Calu3 (cell line): ENCODE measurements at places on chromosomes 1 and 21. TPM values are rescaled to one million over a fixed set of nuclear protein-coding genes. Genes with fewer than 3 reads are reported as not detected.

- peaks cover 5% of the 10 kb centered on the region for H3K36me3 ChIP-seq
- DNase-seq, result no peak
- H3K27ac ChIP-seq, result no peak overlapping the region
- H3K27me3 ChIP-seq, result peaks cover 86% of the 10 kb centered on the region
- H3K4me3 ChIP-seq, result no peak overlapping the region
Measured at GRCh38 chr1:109111386-109112055, 2.4 kb upstream of the ELAPOR1 start.

DNA sequence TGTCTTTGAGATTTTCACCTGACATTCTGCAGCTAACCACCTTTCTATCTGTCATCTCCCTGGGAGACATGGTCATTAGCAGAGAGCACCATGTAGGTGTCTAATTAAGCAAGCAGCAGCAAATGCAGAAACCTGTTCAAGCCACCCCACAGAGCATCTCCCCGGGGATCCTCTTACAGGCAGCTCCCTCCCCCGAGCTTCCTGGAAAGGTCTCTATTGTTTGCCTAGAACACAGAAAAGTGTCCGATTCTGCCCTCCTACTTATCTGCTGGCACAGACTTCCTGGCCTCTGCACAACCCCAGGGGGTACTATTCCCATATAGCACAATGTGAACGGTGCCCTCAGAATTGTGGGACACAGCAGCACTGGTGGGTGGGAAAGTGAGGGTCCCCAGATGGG lies 46.1 kb downstream of the PLEKHA6 start:
- H3K27me3 ChIP-seq, result no peaks in the 10 kb centered on the region
- no peak for DNase-seq
- H3K36me3 ChIP-seq, result peaks cover 4% of the 10 kb centered on the region
- no peak overlapping the region for H3K27ac ChIP-seq

Gene THEM5
- total RNA-seq, result not detected in 2 replicates

DNA sequence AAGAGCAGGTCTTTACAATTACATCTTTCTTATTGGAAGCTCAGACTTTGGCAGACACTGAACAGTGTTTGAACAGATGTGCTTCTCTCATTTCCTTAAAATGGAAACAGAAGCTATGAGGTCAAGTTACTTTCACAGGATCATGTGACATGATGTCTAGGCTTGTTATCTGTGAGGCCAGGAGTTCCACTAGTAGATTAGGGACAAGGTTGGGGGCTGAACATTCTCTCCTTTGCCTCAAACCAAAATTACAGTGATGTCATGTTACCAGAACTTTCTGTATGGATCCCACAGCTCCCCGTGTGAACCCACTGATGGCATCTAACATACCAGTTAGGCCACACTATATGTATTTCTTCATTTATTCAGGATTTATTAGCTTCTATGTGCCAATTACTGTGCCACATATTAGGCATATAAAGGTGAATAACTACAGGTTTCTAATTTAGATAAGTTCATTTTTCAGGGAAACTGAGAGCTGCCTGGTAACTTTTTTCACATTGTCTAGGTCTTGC lies 6.0 kb downstream of the DYNLT5 start:
- DNase-seq, result no peak
- no peaks in the 10 kb centered on the region for H3K36me3 ChIP-seq
- no peaks in the 10 kb centered on the region for H3K4me1 ChIP-seq
- no peaks in the 10 kb centered on the region for H3K27me3 ChIP-seq

Gene MRAP
- not detected in 2 replicates for total RNA-seq

GRCh38 chr1:59232216-59232615 lies 64.7 kb upstream of the FGGY start:
- no peak for DNase-seq
- no peak overlapping the region for H3K4me3 ChIP-seq
- H3K27ac ChIP-seq, result no peak overlapping the region
- H3K4me1 ChIP-seq, result no peaks in the 10 kb centered on the region
- H3K27me3 ChIP-seq, result no peaks in the 10 kb centered on the region

Gene CYP4B1
- 0.92 and 1.2 TPM in 2 replicates for total RNA-seq

Gene S100A12
- total RNA-seq, result not detected in 2 replicates

Gene PKP1
- total RNA-seq, result 0.09 and 0.17 TPM in 2 replicates

DNA sequence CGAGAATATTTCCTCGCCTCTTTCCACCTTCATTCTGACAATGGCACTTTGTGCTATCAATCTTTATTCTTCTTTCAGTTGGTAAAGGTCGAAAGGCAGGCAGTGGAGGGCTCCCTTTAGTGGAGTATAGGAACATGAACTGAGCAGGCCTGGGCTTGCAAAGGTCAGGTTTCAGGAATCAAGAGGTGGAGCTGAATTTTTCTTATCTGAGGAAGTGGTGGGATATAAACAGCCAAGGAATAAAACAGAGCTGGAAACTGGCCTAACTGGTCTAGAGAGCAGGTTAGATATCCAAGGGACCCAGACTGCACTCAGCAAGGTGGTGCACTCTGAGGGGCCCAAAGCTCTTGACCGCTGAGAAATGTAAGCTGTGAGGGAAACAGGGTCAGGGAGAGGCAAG lies 99.1 kb downstream of the PLA2G4A start:
- no peaks in the 10 kb centered on the region for H3K27me3 ChIP-seq
- H3K4me3 ChIP-seq, result peak overlapping the region; percentile 4
- H3K4me1 ChIP-seq, result peaks cover 42% of the 10 kb centered on the region
- H3K27ac ChIP-seq, result peak overlapping the region; percentile 63
- DNase-seq, result peak; percentile 32

Gene HAO2
- not detected in 2 replicates for total RNA-seq

- H3K4me1 ChIP-seq, result peaks cover 31% of the 10 kb centered on the region
- DNase-seq, result peak; percentile 50
- peaks cover 38% of the 10 kb centered on the region for H3K36me3 ChIP-seq
- H3K4me3 ChIP-seq, result peak overlapping the region; percentile 89
Measured at GRCh38 chr1:117928881-117929342, 509 bp downstream of the GDAP2 start.

Gene C1orf122
- 41.3 and 43.6 TPM in 2 replicates for total RNA-seq

GRCh38 chr1:93692026-93692425 lies 10.4 kb upstream of the BCAR3 start:
- H3K36me3 ChIP-seq, result no peaks in the 10 kb centered on the region
- no peaks in the 10 kb centered on the region for H3K27me3 ChIP-seq
- H3K4me1 ChIP-seq, result no peaks in the 10 kb centered on the region
- H3K4me3 ChIP-seq, result peak overlapping the region; percentile 29

- H3K27me3 ChIP-seq, result no peaks in the 10 kb centered on the region
- no peaks in the 10 kb centered on the region for H3K4me1 ChIP-seq
- no peaks in the 10 kb centered on the region for H3K36me3 ChIP-seq
- no peak overlapping the region for H3K27ac ChIP-seq
- DNase-seq, result no peak
Measured at GRCh38 chr21:42633858-42634257, 19.6 kb upstream of the PDE9A start.

DNA sequence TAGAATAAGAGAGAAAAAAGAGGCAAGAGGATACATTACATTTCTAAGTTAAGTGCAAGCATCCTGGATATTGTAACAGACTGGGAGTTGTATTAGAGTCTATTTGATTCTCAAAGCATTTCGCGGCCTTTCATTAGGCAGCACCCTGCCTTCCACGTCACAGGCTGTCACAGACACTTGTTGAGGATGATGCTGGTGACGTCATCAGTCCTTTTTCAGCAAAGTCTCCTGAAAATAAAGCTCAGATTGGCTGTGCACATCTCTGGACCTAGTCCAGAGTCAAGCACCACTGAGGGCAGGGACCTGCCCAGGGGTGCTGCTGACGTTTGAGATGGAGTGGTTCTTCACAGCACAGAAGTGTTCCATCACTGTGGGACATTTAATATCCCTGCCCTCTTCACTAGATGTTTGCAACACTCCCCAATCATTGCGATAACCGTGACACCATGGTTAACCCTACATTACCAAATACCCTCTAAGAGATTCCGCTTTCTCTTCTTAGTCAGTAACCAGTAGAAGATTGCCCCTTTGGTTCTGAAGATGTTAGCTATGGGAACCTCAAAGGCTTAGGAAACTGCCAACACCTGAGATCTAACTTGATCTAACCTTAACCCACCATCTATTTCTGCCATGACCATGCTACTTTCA lies 72.7 kb upstream of the F3 start:
- H3K27ac ChIP-seq, result no peak overlapping the region
- H3K4me3 ChIP-seq, result no peak overlapping the region
- peaks cover 12% of the 10 kb centered on the region for H3K36me3 ChIP-seq
- no peak for DNase-seq
- no peaks in the 10 kb centered on the region for H3K27me3 ChIP-seq
- H3K4me1 ChIP-seq, result peaks cover 61% of the 10 kb centered on the region

DNA sequence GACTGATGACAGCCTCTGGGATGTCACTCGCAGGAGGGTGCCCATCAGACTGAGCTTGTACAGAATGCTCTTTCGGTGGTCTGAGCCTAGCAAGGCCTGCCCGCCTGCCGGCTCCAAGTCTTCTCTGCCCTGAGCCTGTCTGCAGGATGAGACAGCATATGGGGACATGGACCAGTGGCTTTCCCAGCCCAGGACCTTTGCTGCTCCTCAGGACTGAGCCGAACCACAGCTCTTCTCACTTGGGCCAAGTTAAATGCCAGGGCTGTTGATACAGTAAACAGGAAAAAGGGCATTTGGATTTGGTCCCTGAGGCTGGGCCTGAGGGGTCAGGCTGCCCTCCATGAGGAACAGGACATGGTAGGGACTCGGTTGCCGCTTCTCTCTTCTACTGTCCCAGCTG lies 64.3 kb upstream of the EPS8L3 start:
- no peak overlapping the region for H3K4me3 ChIP-seq
- no peaks in the 10 kb centered on the region for H3K36me3 ChIP-seq
- H3K4me1 ChIP-seq, result peaks cover 18% of the 10 kb centered on the region
- H3K27ac ChIP-seq, result no peak overlapping the region
- no peaks in the 10 kb centered on the region for H3K27me3 ChIP-seq

GRCh38 chr1:8274352-8274751 lies 43.6 kb upstream of the SLC45A1 start:
- peaks cover 20% of the 10 kb centered on the region for H3K4me1 ChIP-seq
- no peak overlapping the region for H3K27ac ChIP-seq
- no peak overlapping the region for H3K4me3 ChIP-seq
- H3K27me3 ChIP-seq, result no peaks in the 10 kb centered on the region

DNA sequence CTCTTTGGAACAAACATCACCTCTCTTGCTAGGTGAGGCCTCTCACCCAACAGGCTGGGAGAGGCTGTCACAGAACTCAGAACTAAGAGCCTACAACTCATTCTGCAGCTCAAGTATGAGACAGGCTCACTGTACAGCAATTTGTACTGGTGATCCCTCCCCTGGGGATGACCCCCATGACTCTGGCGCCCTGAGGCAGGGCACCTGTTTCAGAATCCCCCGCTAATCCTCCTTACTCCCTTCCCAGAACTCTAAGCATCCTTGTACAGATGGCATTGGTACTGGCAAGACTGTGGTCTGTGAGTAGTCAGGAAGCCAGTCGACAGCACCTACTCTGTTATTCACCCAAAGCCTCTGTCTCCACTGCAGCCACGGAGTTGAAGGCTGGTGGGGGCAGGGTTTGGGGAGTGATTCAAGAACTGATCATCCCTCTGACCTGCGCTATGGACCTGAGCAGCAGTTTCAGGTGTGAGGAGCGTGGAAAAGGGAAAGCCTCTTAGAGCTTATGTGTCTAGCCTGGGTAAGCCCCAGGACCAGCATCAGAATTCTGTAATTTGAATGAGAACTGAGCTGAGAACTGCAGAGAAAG lies 655.5 kb downstream of the KIF26B start:
- H3K27me3 ChIP-seq, result no peaks in the 10 kb centered on the region
- no peaks in the 10 kb centered on the region for H3K36me3 ChIP-seq
- DNase-seq, result no peak
- no peak overlapping the region for H3K27ac ChIP-seq
- no peaks in the 10 kb centered on the region for H3K4me1 ChIP-seq
- H3K4me3 ChIP-seq, result no peak overlapping the region

GRCh38 chr1:106879538-106879937 lies 176.9 kb upstream of the PRMT6 start:
- no peaks in the 10 kb centered on the region for H3K27me3 ChIP-seq
- H3K36me3 ChIP-seq, result no peaks in the 10 kb centered on the region
- DNase-seq, result peak; percentile 25

DNA sequence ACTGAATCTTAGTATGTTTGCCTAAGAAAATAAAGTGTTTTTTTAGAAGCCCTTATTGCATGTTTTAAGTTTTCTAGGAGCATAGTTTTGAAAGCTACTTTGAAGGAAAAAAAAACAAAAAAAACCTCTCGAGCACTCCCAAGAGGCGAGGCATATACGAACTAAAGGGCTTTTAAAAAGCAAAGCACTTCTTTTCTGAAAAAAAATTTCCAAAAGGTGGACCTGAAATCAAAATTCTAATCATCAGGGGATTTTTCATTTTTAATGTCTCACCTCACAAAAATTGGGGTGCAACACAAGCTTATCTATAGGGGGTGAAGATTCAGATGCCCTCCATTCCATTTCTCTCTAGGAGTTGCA lies 594 bp downstream of the GLMN start:
- H3K27ac ChIP-seq, result peak overlapping the region; percentile 97
- H3K36me3 ChIP-seq, result peaks cover 26% of the 10 kb centered on the region
- H3K4me3 ChIP-seq, result peak overlapping the region; percentile 98
- H3K27me3 ChIP-seq, result no peaks in the 10 kb centered on the region
- H3K4me1 ChIP-seq, result peaks cover 9% of the 10 kb centered on the region
- no peak for DNase-seq

DNA sequence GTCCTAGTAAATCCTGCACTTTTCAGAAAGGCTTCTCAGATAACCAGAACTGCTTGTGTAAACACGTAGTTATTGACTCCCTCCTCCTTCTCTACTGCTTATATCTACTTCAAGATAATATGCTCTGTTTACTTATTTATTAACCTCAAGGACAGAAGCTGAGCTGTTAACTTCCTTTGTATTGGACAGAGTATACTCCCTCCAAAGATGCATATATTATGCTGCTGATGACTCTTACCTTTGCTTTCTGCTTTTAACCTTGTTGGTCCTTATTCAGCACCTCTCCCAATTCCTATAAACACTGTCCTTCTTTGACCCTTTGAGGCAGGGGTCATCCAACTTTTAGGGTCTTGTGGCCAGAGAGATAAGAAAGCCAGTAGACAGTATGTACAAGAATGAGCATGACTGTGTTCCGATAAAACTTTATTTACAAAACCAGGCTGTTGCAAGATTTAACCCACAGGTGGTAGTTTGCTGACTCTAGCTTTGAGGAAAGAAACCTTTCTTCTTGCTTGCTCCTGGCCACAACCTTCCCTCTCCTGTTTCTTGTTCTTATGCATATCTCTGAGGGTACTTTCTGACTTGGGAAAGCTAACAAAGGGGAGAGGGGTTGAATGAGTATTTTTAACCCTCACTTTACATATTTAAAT lies 4.9 kb downstream of the TPM3 start:
- H3K27ac ChIP-seq, result no peak overlapping the region
- H3K4me3 ChIP-seq, result no peak overlapping the region
- peaks cover 14% of the 10 kb centered on the region for H3K27me3 ChIP-seq
- H3K4me1 ChIP-seq, result peaks cover 26% of the 10 kb centered on the region
- DNase-seq, result no peak

Gene HMGN1
- 244 and 262 TPM in 2 replicates for total RNA-seq
